DMS79 (cell line): ENCODE measurements at places on chromosomes 1 and 21.

DNA sequence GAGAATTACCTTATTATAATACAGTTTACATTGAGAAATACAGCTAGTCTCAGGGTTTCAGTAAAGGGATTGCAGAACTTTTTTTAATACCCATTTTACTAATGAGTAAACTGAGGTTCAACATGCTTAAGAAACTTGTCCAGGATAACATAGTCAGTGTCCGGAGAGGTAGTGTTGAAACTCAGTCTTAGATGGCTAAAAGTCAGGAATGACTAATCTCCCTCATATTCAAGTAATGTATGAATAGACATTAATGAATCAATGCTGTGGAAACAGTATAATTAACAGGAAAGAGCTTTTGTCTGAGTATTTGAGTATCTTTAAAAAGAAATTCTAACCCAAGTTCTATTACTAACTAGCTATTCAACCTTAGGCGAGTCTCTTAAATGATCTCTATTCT is 397.6 kb downstream of the PLA2G4A start:
- no peak for DNase-seq

- DNase-seq = no peak
These were observed 45.8 kb upstream of the CYP2J2 start for GRCh38 chr1:59972216-59972927.

GRCh38 chr1:12692967-12693782 is 22.7 kb upstream of the AADACL3 start:
- no peak for DNase-seq

GRCh38 chr1:204928671-204929486 is 58.2 kb downstream of the NFASC start:
- DNase-seq = no peak

- DNase-seq = no peak
These were observed 56.8 kb downstream of the PLD5 start for GRCh38 chr1:242467556-242468145.

GRCh38 chr1:232648316-232648715 is 18.4 kb upstream of the SIPA1L2 start:
- DNase-seq = no peak

DNA sequence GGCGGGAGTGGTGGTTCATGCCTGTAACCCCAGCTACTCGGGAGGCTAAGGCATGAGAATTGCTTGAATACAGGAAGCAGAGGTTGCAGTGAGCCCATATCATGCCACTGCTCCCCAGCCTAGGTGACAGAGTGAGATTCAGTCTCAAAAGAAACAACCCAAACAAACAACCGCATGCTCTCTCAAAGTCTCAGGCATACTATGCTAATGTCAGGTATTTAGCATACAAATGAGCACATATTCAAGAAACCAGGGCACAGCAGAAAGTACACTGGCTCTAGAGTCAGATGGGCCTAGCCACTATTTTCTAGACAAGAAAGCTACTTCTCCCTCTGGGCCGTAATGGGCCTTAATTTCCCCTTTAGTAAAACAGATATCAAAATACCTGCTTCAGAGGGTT is 55.0 kb downstream of the ELAVL4 start:
- DNase-seq = no peak

DNA sequence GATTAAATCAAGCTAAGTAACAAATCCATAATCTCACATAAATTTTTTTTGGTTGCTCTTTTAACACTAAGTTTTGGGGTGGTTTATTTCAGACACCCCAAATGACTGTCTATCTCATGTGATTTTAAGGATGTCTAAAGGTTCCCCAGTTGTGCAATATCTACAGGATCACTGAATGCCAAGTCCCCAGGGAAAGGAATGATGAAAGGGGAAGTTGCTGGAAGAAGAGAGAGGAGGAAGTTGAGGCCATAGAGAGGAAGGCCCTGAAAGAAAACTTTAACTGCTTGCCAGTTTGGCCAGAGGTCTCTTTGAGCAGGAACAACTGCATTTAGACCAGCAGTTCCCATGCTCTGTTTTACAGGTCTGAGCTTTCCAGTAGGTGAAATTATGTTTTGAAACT is 27.5 kb upstream of the SLC19A2 start:
- DNase-seq = no peak

DNA sequence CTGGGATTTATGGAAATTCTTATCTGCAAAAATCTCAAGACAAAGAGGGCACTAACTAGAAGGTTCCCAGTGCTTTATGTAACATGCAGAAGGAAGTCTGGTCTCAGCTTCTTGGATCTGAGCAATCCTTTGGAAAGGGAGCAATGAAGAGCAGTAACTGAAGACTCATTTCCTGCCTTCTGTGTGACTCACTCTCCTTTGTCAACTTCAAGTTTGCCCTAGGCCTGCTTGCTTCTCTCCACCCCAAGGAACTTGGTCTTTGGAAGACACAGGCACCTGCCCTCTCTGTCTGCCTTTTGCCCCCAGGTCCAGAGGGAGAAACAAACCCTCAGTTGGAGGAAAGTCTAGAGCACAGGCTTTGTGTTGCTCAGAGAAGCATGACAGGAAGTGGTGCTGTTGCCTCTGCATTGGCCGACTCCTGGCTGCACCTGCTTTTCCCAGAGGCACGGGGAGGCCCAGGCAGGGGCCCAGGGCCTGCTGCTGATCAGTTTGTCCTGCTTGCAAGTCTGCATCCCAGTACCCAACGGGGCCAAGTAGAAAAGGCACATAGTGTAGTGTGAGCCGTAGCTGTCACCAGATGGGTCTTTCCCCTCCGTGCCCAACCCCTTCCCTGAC is 137.2 kb downstream of the DHRS3 start:
- DNase-seq = no peak

GRCh38 chr1:8116894-8117264 is 90.8 kb upstream of the ERRFI1 start:
- DNase-seq = no peak

DNA sequence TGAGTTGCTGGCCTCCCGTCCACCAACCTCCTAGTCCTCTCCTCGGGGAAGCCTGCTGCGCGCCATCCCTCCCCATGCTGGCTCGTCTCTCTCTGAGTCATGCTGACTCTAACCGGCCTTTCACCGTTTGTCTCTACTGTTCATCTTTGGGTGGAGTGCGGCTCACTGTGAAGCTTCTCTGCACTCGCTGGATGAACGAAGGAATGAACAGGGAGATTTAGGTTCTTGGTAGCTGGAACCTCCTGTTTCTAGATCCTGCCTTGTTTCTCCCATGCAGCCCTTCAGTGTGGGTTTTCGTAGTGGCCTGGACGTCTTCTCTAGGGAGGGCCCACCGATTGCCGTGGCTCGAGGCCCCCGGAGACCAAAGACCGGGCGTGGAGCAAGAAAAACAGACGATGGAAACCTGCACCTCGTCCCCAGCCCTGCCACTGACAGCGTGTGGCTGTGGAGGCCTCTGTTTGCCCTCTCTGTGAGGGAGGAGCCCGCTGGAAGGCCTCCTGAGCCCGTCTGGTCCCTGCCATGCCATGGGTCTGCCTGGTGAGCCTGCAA is 227.6 kb upstream of the C1orf174 start:
- DNase-seq = no peak

GRCh38 chr1:228104526-228105269 is 1.6 kb upstream of the C1orf35 start:
- no peak for DNase-seq

GRCh38 chr1:94072840-94073522 is 48.0 kb downstream of the ABCA4 start:
- DNase-seq = no peak

DNA sequence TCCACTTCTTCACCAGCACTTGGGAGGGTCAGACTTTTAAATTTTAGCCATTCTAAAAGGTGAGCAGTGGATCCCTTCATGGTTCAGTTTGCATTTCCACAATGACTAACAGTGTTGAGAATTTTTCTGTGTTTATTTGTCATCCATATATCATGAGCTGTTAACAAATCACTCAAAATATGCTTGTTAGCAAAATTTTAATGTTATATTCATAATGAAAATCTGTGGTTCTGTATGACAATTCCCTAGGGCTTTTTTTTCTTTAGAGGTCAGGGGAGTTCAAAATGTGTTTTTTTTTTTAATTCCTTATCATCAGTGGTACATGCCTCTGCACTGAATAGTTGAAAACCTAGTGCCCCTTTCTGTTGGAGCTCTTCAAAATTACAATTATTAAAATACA is 682.2 kb upstream of the ADGRL2 start:
- DNase-seq = no peak

DNA sequence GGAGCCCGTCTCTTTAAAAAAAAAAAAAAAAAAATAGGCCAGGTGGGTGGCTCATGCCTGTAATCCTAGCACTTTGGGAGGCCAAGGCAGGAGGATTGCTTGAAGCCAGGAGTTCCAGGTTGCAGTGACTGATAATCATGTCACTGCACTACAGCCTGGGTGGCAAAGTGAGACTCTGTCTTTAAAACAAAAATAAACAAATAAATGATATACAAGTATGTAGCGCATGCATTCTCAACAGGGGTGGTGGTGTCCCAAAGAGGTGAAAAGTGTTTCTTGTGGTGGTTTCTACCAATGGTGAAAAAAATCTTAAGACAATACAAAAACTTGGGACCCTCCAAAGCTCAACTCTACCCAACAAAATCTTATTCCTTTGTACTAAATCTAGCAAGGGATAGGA is 17.9 kb downstream of the CNN3 start:
- no peak for DNase-seq

DNA sequence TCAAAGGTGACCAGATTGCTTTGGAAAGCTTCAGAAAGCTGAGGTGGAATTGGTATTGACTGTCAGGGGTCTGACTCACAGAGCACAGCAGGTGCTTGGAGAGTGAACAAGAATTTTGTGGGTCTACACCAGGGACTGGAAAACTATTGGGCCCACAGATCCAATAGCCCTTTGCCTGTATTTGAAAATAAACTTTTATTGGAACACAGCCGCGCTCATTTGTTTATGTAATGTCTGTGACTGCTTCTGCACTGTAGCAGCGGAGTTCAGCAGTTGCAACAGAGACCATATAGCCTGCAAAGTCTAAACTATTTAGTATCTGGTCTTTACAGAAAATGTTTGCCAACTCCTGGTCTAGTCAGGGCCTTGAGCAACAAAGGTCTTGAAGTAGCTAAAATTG is 315.6 kb downstream of the NFIA start:
- no peak for DNase-seq

GRCh38 chr1:71448444-71448843 is 367.6 kb upstream of the ZRANB2 start:
- no peak for DNase-seq

GRCh38 chr1:54643736-54644135 is 2.1 kb downstream of the MROH7 start:
- no peak for DNase-seq

GRCh38 chr1:244964112-244964971 is 100.0 kb upstream of the HNRNPU start:
- DNase-seq = peak; percentile 40
